ENCODE measurements at places on chromosomes 4 and X.

GRCh38 chr4:75745161-75745560, 20.8 kb downstream of the USO1 start:
- no peak for DNase-seq

DNA sequence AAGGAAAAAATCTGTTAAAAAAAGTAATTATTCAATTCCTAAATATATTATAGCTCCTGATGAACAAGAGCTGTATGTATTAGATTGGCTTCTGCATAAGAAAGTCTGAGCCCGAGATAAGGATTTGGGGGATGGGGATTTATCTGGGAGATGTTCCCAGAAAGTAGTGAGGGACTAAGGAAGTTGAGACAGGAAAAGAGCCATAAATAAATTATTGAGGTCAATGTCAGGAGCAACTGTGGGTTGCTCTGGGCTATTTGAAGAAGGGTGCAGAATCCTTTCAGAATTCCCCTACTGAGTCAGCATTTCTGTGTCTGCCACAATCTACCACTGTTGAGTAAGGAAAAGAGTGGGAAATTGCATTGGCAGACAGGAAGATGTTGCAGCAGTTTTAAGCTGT, 3.1 kb upstream of the TDO2 start:
- DNase-seq, result peak; percentile 29

DNA sequence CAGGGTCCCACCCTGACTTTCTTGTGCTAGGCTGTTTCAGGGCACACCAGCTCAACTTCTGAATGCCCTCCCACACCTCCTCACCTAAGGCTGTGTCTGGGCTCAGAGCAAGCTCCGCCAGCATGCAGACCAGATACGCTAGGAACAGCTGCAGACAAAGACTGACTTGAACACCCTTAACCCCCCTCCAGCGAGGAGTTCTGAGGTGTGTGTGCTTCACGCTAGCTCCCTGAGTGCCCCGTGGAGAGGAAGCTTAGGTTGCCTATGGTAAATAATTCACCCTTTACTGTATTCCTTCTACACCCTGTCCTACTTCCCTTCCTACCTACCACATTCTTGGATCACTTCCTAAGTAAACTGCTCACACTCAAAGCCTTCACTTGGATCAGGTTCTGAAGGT, 115.0 kb downstream of the VCX3B start:
- no peak for DNase-seq

DNA sequence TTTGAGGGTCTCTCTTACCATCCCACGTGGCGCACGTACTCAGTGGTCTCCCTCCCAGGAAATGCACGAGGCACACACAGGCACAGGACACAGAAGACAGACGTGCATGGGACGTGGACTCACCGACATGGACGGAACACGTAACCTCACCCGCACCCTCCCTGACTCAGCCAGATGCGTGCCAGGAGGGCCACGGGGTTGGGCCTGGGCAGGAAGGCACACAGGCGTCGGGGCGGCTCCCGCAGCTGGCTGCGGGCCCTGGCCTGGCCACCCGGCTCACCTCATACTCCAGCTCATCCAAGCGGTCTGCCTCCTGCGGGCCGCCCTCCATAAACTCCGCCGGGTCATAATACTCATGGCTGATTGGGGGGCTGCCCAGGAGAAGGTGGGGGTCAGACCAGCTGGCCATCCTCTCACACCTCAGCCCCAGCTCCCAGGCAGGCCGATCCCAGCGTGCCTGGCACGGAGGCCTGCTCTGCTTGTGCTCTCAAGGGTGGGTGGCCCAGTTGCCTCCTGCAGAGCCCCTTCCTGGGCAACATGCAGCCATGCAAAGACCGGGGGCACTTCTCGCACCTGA, 12.6 kb downstream of the SSR4 start:
- no peak for DNase-seq

DNA sequence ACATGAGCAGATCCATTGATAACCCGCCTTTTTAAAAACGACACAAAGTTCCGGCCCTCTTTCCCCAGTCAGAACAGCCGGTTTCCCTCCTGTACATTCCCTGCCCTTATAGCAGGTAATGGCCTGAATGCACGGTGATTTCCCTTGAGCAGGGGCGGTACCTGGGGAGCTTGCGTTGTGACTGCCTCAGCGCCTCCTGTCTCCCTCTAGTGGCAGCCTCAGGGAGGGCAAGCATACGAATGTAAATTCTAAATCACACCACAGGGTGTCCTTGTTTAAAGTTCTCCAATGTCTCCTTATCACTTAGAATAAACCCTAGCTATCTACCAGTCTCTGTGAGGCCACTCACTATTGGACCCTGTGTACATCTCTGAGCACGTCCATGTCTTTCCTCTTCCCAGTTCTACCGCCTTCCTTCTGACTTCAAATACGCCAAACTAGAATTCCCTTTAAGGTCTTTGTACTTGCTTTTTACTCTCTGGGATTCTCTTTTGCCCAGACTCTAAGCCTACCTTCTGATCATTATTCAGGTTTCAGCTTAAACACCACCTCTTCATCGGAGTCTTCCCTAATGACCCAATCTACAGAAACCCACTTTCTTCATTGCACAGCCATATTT, 18.4 kb upstream of the LDB2 start:
- DNase-seq, result peak; percentile 56

GRCh38 chrX:11363069-11363594, 69.9 kb downstream of the AMELX start:
- no peak for DNase-seq

DNA sequence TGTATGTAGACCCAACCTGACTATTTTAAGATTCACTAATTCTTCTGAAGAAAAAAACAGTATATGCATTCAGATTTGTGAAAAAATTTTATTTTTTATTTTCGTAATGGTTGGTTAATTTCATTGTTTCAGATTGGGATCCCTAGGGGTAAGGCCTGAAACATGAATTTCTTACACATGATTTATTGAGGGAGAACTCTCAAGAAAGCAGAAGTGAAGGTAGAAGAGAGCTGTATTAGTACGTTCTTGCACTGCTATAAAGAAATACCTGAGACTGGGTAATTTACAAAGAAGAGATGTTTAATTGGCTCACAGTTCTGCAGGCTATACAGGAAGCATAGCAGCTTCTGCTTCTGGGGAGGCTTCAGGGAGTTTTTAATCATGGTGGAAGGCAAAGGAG, 611.9 kb upstream of the TECRL start:
- DNase-seq, result no peak

GRCh38 chrX:119753639-119754257, 4.6 kb upstream of the SOWAHD start:
- peak; percentile 80 for DNase-seq

GRCh38 chr4:138669479-138670315, 345.9 kb upstream of the NOCT start:
- DNase-seq, result no peak

- DNase-seq, result no peak
Measured at GRCh38 chr4:21415728-21416127, 532.8 kb downstream of the KCNIP4 start.

GRCh38 chr4:24664956-24665355, 80.6 kb upstream of the DHX15 start:
- no peak for DNase-seq

DNA sequence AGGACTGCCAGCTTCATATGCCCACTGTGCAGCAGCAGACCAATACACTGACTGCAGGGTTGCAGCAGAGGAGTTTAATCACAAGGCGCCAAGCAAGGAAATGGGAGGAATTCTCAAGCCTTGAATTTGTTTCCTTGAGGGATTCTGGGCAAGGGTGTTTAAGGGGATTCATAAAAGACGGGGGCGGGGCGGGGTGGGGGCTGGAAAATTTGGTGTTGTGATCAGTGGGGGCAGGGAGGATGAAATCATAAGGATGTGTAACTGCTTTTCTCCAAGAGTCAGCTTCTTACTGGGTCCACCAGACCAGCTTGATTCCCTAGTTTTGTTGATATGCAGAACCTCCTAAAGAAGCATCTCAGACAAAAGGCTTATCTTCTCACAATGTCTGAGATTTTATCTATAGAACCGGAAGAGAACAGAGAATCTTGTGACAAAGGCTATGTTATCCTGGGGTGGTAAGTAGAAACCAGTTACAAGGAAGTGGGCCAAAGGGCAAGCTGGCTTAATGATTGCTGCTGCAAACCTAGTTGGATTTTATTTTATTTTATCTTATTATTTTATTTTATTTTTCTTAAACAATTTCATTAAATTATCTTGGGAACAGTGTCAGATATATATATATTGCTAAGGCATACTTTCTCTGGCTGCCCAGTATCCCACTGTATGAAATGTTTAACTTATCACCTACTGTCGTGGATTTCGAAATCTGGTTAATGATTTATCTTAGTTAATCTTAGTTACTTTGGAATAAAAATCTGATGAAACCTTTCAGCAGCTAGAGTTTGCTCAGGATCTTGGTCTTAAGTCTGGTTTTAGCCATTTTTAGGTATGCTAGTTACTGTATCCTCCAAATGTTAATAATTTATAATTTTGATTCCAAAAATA, 276.4 kb downstream of the RPA4 start:
- DNase-seq, result peak; percentile 1

- DNase-seq, result no peak
Measured at GRCh38 chrX:32010212-32010611, 938.4 kb upstream of the FTHL17 start.
